ENCODE measurements at places on chromosomes 3 and 15.

- no peak for DNase-seq
These were observed 33.5 kb downstream of the TGFBR2 start for GRCh38 chr3:30639937-30640336.

- DNase-seq, result no peak
These were observed 16.9 kb upstream of the FSIP1 start for GRCh38 chr15:39799552-39800011.

DNA sequence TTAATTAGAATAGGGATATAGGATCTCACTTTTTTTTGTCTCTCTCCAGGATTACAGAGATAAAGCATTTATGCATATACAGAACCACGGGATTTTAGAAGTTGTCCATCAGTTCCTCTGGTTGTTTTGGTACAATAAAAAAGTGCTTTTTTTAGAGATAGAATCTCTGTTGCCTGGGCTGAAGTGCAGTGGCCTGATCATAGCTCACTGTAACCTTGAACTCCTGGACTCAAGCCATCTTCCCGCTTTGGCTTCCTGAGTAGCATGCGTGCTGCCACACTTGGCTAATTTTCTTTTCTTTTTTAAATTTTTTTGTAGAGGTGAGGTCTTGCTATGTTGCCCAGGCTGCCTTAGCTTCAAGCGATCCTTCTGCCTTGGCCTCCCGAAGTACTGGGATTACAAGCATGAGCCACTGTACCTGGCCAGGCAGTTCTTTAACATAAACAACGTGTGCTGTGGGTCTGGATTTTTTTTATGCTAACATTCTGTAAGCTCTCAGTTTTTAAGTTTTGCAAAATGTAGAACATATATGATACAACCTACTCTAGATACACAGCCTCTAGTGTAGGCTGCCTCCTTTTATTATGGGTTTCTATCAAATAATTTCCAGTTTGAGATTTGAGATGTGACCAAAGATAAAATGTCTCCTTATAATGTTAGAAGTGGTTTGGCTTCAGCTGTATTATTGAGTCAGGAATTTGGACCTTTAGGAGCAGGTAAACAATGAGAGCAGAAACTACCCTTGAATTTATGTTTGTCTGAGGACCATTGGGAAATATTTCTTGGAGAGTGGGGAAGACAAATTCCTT, 57.4 kb upstream of the ULK4 start:
- no peak for DNase-seq

GRCh38 chr15:41695750-41696436, 35.7 kb downstream of the MGA start:
- peak; percentile 64 for DNase-seq

GRCh38 chr3:79245284-79246138, 522.3 kb downstream of the ROBO1 start:
- DNase-seq, result no peak

GRCh38 chr15:71733122-71733521, 77.2 kb upstream of the NR2E3 start:
- no peak for DNase-seq

GRCh38 chr15:74010929-74011540, 16.5 kb downstream of the PML start:
- peak; percentile 34 for DNase-seq

- peak; percentile 79 for DNase-seq
These were observed 1.2 kb downstream of the HRH1 start for GRCh38 chr3:11155341-11156025.

DNA sequence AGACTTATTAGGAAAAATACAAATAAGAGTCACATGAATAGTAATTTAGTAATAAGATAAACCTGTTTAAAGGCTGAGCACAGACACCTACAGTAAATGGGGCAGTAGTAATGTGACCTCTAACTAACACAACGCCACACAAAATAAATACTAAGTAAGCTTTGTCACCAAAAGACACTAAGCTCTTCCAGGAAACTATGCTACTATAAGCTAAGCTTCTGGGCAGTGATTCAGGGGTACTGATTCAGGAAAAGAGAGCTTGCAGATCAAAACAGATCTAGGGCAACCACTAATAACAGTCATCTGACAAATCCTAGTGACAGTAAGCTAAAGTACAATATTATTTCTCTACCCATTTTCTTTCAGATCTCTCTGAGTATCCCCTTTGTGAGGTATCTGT, 68.8 kb downstream of the PLOD2 start:
- DNase-seq, result no peak

- DNase-seq, result no peak
These were observed 945 bp downstream of the MST1R start for GRCh38 chr3:49902511-49903345.

DNA sequence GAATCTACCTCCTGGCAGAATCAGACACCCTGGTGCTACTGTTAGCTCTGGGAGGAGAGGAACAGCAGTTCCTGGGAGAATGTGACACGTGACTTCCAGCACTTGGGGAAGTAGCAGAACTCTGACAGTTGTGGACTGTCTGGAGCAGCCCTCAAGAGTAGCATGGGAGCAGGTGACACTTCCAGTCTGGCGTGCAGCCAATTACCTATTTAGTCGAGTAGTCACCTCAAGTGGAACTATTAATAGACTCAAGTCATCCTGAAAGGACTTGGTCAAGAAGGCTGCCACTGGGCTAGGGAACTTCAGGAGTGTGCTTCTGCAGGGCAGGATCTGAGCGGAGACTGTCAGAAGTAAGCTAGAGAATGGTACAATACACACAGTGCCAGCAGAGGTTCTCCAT, 62.3 kb downstream of the MTHFS start:
- no peak for DNase-seq

DNA sequence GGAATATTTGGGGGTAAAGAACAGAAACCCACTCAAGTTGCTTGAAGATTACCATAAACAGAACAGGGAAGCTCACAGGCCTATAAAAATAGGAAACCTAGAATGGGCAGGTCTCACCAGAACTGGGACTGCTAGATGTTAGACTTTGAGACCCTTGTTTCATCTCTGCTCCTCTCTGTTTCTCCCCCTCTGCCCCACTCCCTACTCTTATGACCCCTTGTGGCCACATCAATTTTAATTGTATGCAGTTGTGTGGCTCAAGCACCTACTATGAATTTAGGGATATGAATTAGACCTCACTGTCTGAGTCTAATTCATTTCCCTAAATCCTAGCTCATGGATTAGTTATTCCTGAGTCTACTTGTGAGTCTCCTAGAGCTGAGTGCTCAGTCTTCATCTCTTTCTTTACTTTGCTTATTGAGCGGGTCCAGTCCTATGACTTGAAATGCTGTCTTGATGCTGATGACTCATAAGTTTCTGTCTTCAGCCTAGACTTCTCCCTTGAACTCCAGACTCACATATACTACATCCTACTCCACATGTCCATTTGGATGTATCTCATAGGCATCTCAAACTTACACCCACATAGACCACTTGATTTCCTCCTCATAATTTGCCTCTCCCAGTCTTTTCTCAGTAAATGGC, 78.7 kb downstream of the ITPR1 start:
- DNase-seq, result peak; percentile 24

DNA sequence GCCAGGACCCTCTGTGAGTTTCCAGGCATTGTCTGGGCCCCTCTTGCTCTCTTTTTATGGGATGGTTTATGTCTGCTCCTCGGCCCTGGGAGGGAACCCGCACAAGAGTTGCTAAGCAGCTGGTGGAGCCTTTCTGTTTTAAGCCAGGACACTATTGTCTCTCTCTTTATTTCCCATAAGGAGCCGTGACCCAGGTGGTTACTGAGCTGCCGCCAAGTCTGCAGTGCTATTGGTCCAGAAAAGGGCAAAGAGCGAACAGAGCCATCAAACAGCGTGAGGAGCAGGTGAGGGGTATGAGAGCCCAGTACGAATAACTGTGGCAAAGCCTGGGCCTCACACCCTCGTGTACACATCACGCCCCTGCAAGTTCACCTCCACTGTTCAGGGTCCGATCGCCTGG, 280.2 kb downstream of the SHQ1 start:
- no peak for DNase-seq

- DNase-seq, result no peak
These were observed 2.3 kb downstream of the ITPR1 start for GRCh38 chr3:4495294-4496086.

DNA sequence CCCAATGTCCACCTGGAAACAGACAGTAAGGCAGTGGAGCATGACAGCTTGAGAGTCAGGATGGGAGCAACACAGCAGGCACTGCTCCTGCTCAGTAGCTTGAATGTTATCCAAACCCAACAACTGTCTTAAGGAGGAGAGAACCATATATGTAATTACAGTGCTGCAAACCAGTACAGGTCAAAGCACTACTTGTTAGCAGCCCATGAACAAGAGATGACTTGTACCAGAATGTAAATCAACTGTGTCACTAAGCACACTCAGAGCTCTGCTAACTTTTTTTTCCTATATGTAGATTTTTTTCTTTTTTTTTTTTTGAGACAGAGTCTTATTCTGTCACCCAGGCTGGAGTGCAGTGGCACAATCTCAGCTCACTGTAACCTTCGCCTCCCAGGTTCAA, 87.1 kb downstream of the ANO10 start:
- no peak for DNase-seq

DNA sequence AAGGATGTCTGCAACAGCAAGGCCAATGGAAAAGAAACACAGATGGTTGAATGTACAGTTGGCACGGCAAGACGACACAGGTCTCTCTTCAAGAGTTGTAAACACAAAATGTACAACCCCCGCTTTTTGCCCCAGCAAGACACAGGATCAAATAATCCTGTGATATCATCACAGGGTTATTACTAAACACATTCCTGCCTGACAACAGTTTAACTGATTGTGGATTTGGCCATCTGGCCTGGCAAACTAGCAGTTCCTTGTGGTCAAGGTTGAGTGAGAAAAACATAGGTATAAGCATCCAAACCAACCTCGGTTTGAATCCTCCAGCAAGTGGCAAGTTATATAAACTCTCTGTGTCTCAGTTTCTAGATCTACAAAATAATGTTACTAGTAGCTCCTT, 23.4 kb downstream of the PARP16 start:
- DNase-seq, result no peak

GRCh38 chr3:61789861-61790260, 228.5 kb downstream of the PTPRG start:
- DNase-seq, result no peak

- DNase-seq, result no peak
These were observed 413.9 kb upstream of the NR2F2 start for GRCh38 chr15:95916568-95916967.

- no peak for DNase-seq
These were observed 697 bp upstream of the RAB5A start for GRCh38 chr3:19945969-19946831.

Measured in mesenchymal stem cell (in vitro differentiated cells and primary cell).